Activated CD4-positive, alpha-beta T cell treated with anti-CD3 and anti-CD28 coated beads for 36 hours (primary cell): ENCODE measurements at places on chromosomes 7 and 10. TPM values are rescaled to one million over a fixed set of nuclear protein-coding genes. Genes with fewer than 3 reads are reported as not detected.

HGF gene
- total RNA-seq: not detected

RET gene
- 0.32 TPM for total RNA-seq

CCNJ gene
- 4.4 TPM for total RNA-seq

NODAL gene
- total RNA-seq: not detected

PIK3CG gene
- total RNA-seq: 14.3 TPM

USP6NL gene
- total RNA-seq: 5.4 TPM
